Activated CD4-positive, alpha-beta T cell treated with anti-CD3 and anti-CD28 coated beads, Interleukin-2, amount 10 ng/mL, durations not matched to agents 7 days and 5 days (primary cell): ENCODE measurements at places on chromosomes 16 and 17.

- H3K27ac ChIP-seq = no peak overlapping the region
- no peak overlapping the region for H3K4me3 ChIP-seq
- H3K4me1 ChIP-seq = no peaks in the 10 kb centered on the region
- no peaks in the 10 kb centered on the region for H3K27me3 ChIP-seq
- no peaks in the 10 kb centered on the region for H3K36me3 ChIP-seq
Measured at GRCh38 chr17:69820876-69821473, 254.1 kb upstream of the KCNJ16 start.

- no peak overlapping the region for H3K4me3 ChIP-seq
- no peak for DNase-seq
- H3K27ac ChIP-seq = no peak overlapping the region
Measured at GRCh38 chr16:20669679-20670078, 27.8 kb downstream of the ACSM1 start.

DNA sequence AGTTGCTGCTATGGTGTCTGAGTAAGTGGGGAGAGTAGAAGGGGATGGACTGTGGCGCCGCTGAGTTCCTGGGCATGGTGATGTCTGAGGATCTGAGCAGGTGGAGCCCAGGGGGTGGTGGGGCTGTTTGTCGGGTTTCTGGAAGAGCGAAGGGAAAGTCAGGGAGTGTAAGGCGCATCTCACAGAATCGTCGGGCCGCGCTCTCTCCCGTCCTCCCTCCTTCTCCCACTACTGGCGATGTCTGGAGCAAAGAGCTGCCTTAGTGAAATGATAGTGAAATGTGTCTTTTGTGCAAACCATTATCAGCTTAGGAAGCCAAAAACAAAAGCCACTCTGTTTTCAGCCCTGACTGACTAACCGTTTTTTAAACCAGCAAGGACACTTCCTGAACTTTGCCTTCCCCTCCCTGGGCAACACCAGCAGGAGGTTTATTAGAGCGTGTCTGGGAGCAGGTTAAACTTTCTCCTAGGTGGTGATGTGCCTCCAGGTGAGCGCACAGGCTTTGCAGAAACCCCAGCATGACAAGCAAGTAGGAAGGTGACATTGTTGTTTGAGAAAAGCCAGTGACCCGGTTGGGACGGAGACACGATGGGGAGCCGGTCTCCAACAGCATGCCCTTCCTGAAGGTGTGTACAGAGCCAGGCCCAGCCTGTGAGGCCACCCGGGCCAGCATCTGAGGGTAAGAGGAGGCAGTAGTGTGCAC, 49.1 kb downstream of the RAB11FIP3 start:
- H3K4me1 ChIP-seq = no peaks in the 10 kb centered on the region
- no peaks in the 10 kb centered on the region for H3K36me3 ChIP-seq
- no peak for DNase-seq
- no peaks in the 10 kb centered on the region for H3K27me3 ChIP-seq
- H3K27ac ChIP-seq = no peak overlapping the region

GRCh38 chr17:1144162-1144561, 35.6 kb downstream of the ABR start:
- peaks cover 2% of the 10 kb centered on the region for H3K27me3 ChIP-seq
- no peak overlapping the region for H3K27ac ChIP-seq
- no peaks in the 10 kb centered on the region for H3K4me1 ChIP-seq
- H3K36me3 ChIP-seq = no peaks in the 10 kb centered on the region
